Activated CD8-positive, alpha-beta memory T cell treated with anti-CD3 and anti-CD28 coated beads for 48 hours (primary cell): ENCODE measurements at places on chromosomes 4 and X.

GRCh38 chr4:76407440-76408119, 13.4 kb downstream of the CCDC158 start:
- DNase-seq, result no peak

DNA sequence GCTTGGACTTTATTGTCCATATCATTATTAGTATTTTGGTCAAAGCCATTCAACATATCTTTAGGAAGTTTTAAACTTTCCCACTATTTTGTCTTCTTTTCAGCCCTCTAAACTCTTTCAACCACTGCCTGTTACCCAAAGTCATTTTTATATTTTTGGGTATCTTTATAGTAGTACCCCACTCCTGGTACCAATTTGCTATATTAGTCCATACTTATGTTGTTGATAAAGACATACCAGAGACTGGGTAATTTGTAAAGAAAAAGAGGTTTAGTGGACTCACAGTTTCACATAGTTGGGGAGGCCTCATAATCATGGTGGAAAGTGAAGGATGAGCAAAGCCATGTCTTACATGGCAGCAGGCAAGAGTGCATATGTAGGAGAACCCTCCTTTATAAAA, 271.4 kb downstream of the KLHL4 start:
- DNase-seq, result no peak

DNA sequence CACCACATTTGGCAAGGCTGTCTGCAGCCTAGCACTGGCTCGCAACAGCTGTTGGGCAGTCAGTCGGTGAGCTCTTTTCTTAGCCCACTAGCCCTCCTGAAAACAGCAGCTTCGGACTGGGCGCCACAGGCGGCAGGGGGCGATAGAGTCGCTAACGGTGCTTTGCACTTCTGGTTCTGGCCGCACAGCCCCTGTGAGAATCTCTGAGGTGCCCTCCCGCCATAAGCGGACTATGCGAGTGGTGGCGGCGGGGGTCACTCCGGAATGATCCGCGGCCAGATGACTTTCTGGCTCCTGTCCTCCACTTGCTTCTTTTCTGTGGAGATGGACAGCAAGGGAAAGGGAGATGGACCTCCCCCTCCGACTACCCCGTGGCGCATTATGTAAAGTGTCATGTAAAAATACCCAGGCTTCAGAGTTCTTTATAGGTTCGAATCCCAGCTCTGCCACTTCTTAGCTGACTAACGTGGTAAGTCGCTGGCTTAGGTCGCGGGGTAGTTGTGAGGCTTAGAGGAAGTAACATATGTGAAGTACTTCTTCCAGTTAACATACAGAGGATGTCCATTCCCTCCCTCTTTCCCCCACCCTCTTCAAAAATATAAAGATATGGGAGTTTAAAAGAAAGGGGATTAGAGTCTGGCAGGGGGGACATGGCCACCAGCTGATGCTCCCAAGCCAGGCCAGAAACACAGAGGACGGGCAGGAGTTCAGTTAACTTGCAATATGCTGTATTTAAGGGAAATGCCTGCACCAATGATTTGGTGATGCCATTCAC, 11.0 kb downstream of the ARHGAP36 start:
- DNase-seq, result no peak

GRCh38 chrX:104325213-104325585, 70.5 kb upstream of the ESX1 start:
- no peak for DNase-seq

GRCh38 chrX:47662144-47662657, 3.2 kb upstream of the UXT start:
- DNase-seq, result no peak

GRCh38 chrX:125622899-125623298, 303.2 kb downstream of the TEX13C start:
- DNase-seq, result no peak

DNA sequence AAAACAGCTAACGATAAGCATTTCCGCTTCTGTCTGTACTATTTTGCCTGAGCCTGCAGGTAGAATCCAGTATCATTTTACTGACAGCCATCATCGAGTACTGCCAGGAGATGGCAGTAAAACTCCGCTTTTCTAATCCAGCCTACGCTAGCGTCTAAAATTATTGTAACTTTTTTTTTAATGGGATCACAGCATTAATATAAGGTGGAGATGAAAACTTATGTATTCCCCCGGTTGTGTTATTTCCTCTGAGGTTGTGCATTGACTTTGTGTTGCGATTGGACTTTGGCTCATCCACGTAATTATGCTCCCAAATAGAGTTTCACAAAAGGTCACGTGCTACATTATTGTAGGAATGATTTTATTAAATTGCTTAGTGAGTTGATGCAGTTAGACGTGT, 248.1 kb downstream of the C4orf33 start:
- no peak for DNase-seq
